SJCRH30 (cell line): ENCODE measurements at places on chromosomes 13 and 19.

DNA sequence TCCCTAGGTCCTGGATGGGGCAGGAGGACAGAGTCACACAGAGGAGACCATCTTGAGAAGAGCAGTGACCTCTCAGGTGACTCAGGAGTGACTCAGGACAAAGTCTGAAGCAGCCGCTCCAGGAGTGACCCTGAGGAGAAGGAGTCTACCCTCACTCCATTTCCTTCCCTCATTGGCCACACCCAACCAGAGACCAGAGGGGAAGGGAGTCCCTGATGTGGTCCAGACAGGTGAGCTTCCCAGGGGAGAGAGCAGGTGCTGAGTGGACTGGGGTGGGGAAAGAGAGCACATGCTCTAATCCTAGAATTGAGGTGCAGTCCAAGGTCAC is 75.5 kb upstream of the MEDAG start:
- no peak for DNase-seq
- H3K27ac ChIP-seq: peak overlapping the region; percentile 100

GRCh38 chr19:58474291-58474996 is 1.7 kb upstream of the ZNF446 start:
- no peak for DNase-seq
- no peak overlapping the region for H3K4me3 ChIP-seq
- H3K36me3 ChIP-seq: peaks cover 7% of the 10 kb centered on the region; the same call in 1 of the 2 replicates
- no peak overlapping the region for H3K27ac ChIP-seq

- no peak overlapping the region for H3K27ac ChIP-seq
- no peak overlapping the region for H3K4me3 ChIP-seq
- H3K27me3 ChIP-seq: no peaks in the 10 kb centered on the region
- no peaks in the 10 kb centered on the region for H3K36me3 ChIP-seq
- peaks cover 3% of the 10 kb centered on the region; the same call in 1 of the 2 replicates for H3K4me1 ChIP-seq
These were observed 5.7 kb upstream of the LYPD3 start for GRCh38 chr19:43471091-43471490.

GRCh38 chr13:67023130-67023876 is 206.8 kb downstream of the PCDH9 start:
- no peaks in the 10 kb centered on the region for H3K36me3 ChIP-seq
- H3K4me1 ChIP-seq: peaks cover 10% of the 10 kb centered on the region
- no peaks in the 10 kb centered on the region for H3K27me3 ChIP-seq
- peak; percentile 72 for DNase-seq
- H3K27ac ChIP-seq: 0 out of 2 replicates have a peak overlapping the region, but pooled peaks have one; percentile 17
- H3K4me3 ChIP-seq: peak overlapping the region; percentile 32

DNA sequence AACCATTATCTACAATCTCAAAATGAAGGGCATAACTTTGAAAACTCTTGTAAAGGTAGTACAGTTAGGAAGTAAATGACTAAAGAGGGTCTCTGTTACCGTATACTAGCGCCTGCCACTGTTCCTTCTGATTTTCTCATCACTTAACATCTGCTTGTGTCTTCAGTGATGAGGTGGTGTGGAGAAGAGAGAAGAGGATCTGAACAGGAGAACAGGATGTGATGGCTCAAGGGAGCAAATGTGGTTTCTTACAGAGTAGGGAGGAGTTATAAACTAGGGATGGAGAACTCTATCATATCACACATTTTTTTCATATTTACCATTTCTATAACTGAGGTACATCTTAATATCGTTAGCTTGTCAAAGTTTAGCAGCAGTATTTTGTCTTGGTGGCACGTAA is 1.1 kb downstream of the KCTD4 start:
- 0 out of 2 replicates have a peak, but pooled peaks cover 8% of the 10 kb centered on the region for H3K4me1 ChIP-seq
- H3K27me3 ChIP-seq: no peaks in the 10 kb centered on the region
- H3K4me3 ChIP-seq: no peak overlapping the region
- DNase-seq: no peak

GRCh38 chr13:77429320-77430142 is 102.6 kb upstream of the MYCBP2 start:
- H3K4me3 ChIP-seq: no peak overlapping the region
- no peaks in the 10 kb centered on the region for H3K4me1 ChIP-seq
- H3K27ac ChIP-seq: no peak overlapping the region
- no peaks in the 10 kb centered on the region for H3K27me3 ChIP-seq
- DNase-seq: no peak
